Activated T-cell treated with anti-CD3 and anti-CD28 coated beads for 48 hours (primary cell): ENCODE measurements at places on chromosomes 5 and 9.

DNA sequence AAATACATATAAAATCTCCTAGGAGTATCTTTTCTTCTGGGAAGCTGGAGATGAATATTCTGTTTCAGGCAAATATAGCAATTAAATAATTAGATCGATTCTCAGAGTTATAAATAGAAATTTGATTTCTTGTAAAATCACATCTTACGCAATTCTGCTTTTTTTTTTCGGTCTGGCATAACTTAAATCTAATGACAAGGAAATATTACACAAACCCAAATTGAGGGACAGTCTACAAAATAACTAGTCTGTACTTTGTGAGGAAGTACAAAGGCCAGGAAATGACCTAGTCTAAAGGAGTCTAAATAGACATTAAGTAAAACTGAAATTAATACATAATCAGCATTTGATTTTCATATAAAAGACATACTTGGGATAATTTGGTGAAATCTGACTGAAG lies 133.3 kb downstream of the KIAA0825 start:
- DNase-seq: no peak

DNA sequence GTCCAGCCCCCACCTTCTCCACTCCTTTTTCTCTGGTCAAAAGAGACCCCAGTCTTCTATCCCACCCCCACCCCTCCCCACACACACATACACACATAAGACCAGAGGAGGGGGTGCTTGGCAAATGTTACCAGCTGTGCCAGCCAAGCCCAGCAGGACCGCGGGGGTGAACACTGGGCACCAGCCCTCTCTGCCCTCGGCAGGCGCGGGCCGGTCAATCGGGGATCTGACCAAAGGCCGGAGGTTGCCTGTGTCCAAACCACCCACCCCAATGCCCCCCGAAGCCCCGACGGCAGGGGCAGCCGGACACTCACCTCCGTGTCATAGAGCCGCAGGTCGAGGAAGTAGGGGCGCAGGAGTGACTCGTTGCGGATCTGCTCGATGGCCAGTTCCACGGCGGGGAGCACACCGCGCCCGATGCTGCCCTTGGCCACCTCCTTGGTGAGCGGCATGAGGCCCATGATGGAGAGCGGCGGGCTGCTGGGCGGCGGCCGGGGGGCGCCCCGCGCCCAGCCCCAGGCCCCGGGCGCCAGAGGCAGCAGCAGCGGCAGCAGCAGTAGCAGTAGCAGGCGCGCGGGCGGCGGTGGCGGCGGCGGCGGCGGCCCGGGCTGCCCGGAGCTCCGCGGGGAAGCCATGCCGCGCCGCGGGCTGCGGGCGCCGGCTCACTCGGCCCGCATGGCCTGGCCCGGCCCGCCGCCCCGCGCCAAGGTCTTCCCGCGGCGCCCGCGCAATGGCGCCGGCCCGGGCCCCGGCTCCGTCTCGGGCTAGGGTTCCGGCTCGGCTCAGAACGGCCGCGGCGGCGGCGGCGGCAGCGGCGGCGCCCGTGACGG lies 417 bp downstream of the GABBR2 start:
- no peak for DNase-seq

- no peak for DNase-seq
These were observed 43.8 kb upstream of the SUSD1 start for GRCh38 chr9:112218908-112219307.

DNA sequence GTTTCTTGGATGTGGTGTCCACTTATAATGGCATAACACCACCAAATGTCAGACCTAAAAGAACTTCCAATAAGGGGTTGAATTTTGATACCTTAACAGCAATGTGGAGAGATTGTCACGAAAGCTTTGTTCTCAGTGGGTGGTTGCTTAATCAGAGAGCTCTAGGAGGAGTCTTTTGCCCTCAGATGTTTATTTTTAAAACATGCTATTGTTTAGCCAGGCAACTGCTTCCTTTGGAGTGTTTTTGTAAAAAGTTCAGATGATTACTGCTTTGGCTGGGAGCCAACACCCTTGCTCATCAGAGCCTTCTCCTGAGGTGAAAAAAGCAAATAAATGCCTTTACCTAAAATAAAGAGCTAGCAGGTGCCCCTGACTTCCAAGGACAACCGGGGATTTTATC lies 65.0 kb downstream of the SLC1A1 start:
- no peak for DNase-seq

GRCh38 chr5:150484964-150485692 lies 22.8 kb upstream of the NDST1 start:
- DNase-seq: no peak

DNA sequence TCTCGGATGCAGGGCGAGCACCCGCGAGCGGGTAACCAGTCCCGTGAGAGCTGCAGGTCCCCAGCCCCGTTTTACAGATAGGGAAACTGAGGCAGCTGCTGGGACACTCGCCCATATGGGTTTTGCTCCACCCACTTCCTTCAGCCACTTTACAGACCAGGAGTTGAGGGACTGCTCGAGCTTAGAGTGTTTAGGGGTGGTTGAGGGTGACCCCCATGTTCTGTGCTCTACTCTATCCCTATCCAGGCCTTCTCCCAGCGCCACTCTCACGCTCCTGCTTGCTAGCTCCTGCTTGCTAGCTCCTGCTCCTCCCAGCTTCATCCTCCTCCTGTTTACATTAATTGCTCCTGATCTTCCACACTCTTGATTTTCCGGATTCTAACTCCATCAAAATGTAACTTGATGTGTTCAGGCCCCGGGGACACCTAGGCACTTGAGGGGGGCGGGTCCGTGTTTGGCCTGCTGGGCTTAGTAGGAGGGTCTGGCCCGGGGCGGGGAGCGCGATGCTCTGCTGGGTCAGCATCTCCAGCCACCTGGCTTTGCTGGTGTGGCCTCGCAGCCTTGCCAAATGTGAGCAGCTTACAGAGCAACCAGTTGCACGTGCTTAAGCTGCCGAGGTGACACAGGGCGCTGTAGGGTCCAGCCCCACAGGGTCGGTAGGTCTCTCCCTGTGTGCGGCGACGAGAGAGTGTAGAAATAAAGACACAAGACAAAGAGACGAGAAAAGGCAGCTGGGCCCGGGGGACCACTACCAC lies 1.5 kb upstream of the PTGES2 start:
- no peak for DNase-seq

DNA sequence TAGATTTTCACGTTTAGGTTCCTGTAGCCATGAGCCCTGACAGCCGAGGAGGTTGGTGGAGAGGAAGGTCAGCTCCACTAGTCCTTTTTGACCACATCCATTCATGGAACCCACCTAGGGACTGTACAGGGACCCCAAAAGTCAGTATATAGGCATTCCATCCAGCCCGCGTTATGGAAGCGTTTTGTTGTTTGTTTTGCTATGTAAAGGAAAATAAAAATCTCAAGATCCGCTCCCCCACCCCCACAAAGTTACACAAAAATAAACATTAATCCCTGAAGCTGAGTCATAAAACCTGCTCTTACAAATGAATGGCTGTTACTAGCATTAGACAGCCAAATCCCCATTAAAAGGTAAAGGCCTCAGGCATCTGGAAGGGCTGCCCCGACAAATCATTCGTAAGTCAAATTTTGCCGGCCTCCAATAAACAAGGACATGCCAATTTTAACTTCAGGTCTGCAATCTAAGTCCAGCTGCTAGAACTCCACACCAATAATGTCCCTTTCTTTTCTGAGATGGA lies 292.9 kb downstream of the MED10 start:
- no peak for DNase-seq

DNA sequence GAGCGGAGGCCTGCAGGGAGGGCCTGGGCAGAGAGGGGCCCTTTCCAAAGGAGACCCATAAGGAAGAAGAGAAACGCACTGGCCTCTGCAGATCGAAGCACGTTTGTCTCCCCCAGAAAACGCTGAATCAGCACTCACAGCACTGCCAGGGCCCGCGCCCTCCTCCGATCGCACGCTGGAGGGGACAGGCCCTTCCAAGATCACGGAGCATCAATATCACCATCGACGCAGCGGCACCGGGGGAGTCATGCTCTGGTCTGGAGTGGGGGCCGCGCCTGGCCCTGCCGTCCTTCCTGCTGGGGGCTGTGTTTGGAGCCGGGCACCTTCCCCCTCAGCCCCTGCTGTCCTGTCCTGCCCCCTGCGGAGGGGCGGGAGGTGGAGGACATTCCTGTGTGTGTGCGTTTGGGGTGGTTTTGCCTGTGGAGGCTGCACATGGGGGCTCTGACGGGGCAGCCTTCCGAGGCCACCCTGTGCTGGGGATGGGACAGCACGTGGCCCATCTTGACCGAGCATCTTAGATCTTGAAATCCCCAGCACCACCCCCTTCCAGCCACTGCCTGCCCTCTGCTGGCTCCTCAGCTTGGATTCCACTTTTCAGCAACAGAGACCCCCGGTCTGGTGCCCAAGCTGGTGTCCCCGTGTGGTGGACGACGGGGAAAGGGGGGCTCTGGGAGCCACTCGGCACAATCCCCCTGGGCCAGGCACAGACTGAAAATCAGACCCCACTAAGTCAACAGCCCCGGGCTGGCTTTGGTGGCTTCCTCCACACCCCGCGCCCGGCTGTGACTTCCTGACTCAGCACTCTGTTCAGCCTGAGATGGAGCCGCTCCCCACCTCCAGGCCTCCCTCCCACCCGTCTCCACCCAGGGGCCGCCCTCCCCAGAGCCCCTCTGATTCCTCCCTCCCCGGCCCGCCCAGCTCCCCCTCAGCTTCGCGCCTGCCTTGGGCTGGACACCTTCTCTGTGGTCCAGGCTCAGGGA lies 8.3 kb downstream of the TMEM250 start:
- DNase-seq: no peak

DNA sequence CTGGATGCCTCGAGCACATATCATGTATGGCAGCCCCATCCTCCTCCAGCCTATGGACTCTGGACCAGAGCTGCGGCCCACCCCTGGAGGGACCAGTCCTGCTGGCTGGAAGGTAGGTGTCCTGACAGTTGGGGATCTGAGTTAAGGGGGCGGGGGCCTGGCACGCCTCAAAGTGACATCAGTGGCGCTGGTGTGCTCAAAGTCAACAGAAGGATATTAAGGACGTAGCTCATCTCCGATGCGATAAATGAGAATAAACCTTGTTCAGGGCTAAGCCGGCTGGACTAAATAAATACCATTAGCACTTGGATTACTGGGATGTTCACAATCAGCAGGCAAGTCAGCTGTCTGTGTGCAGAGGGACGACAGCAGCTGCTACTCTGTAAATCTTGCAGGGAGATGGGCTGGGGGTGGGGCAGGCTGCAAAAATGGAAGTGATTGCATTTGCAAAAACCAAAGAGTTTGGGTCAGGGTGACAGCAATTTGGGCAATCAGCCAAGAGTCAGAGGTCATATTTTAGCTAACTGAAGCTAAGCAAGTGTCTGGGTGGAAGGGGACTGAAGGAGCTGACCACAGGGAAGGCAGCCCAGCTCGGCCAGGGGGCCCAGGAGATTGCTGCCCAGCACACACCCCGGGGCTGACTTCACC lies 80.0 kb upstream of the LRRTM2 start:
- DNase-seq: no peak

GRCh38 chr9:114804505-114804904 lies 1.3 kb downstream of the TNFSF15 start:
- no peak for DNase-seq

DNA sequence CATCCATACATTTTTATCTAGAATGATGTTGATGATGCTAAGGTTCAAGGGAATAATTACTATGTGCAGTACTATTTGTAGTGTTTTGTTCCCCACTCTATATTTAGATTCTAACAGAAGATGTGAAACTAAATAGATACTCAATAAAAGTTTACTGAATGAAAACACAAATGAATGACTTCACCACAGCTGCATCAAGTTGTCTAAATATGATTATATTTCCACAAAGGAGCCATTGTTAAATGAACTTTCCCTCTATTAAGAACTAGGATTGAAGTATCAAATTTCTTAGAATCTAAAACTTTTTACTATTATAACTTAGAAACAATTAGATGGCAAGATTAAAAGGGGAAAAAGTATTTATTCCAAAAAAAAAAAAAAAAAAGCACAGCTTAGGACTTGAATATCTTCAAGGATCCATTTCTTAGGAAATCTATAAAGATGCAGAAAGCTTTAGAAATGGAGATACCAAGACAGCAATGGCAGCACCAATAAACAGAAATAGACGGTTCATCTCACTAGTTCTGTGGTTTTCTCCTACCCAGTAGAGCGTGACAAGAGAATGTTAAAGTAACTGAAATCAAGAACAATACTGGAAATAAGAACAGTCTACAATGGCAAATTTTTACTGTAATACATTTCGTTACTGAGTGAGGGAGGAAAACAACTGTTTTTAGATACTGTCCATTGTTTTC lies 347.6 kb downstream of the EBF1 start:
- no peak for DNase-seq

DNA sequence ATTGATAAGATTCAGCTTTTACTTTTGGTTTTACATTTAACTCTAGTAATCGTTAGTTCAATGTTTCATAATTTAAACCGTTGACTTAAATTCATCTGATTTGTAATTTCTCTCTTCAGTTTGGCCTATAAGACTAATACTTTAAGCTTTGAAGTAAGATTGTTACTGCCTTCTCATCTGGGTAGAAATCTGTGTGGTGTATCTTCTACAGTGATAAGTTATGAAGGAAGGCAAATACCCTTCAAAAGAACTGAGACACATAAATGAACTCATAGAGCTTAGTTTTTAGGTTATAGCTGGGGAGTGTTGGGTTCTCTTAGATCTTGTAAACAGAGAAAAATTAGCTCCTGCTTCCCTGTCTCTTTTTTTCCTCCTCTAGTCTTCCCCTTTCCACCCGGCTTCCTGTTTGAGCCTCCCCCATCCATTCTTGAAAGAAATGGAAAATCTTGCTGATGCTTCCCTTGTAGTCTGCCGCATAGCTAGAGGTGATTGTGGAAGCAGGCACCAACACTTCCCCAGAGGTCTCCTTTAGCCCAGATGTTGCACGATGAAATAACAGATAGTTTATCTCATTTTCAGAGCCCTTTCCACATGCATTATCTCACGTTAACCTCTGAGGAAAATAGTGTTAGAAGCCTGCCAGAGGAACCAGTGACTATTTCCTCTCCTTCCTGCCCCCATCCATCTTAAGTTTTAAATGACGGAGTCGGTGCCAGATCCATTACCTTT lies 2.0 kb upstream of the F2RL2 start:
- no peak for DNase-seq

GRCh38 chr9:109182550-109182939 lies 15.5 kb upstream of the FRRS1L start:
- DNase-seq: no peak
